ENCODE measurements at places on chromosomes 16 and 17.

DNA sequence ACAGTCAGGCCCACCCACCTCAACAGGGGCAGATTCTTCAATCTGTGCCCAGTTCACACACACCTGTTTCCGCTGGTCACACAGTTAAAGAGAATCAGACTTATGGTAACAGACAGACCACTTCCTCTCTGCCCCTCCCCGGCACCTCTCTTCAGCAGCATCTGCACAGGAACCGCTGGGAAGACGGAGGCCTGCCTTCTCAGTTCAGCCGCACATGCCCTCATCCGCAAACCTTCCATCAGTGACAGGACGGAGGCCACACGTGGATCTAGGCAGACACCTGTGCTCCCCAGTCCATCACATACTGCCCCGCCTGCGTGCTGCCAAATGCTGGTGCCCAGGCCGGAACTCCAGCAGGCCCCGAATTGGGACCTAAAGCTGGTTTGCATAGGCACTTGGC, 10.3 kb downstream of the PHB1 start:
- no peak for DNase-seq

DNA sequence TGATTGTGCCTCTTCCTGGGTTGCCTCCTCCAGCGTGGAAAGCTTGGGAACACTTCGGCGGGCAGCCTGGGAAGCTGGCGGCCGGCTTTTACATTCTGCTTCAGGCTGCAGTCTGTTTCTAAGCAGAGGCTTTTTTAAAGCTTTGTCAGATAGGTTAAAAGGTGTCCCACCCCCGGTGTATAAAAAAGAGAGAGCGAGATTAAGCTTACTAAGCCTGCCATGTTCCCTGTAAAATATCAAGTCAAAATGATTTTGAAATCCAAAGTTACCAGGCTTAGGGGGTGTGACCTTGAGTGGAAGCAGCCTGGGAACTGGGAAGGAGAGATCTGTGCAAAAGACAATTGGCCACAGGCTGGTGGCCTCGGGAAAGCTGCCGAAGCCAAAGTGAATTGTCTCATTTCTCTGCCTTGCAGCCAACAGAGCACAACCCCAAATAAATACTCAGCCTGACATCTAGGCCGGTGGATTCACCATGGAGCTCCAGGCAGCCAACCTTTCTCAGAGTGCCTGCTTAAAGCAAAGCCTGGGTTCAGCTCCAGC, 254.5 kb downstream of the FTO start:
- DNase-seq, result no peak

- no peak for DNase-seq
Measured at GRCh38 chr16:716768-717325, 1.9 kb downstream of the METRN start.

DNA sequence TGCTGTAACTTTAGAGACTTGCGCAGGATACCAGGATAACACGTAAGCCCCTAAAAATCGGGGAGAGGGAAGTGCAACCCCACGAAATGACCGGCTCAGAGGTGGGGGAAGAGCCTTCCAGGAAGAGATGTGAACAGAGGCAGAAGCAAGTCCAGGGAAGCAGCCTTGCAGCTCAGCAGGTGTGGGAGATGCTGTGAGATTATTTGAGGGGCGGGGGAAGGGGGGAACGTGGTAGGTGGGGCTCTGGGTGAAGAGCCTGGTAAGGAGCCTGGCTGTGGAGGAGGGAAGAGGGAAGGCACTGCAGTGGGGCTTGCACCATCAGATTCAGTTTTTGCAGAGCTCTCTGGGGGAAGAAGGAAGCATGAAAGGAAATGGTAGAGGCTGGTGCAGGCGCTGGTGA, 95.4 kb upstream of the CACNG5 start:
- DNase-seq, result no peak

GRCh38 chr17:3845291-3845620, 790 bp downstream of the NCBP3 start:
- DNase-seq, result peak; percentile 30

DNA sequence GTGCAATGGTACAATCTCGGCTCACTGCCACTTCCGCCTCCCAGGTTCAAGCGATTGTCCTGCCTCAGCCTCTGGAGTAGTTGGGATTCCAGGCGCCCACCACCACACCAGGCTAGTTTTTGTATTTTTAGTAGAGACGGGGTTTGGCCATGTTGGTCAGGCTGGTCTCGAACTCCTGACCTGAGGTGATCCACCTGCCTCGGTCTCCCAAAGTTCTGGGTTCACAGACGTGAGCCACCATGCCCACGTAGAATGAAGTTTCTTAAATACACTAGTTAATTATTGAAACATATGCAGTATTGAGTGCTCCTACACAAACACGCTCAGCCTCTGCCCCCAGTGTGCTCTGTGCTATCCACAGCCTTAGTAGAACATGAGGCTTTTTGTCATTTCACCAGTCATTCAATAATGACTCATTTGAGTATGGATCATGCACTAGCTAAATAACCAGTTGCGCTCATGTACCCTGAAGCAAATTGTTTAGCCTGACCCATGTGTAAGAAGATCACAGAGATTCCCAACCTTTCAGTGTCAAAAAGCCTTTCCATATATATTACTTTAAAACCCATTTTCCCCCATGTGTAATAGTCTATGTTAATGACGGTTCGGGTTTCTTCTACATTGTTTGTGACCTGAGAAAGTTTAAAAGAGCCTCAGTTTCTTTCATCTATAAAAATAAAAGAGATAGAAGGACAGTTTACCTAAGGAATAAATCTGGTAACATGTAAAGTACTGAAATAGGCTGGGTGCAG, 49.7 kb downstream of the TUBD1 start:
- peak; percentile 77 for DNase-seq

GRCh38 chr16:5615868-5616642, 518.5 kb upstream of the EEF2KMT start:
- peak; percentile 85 for DNase-seq

DNA sequence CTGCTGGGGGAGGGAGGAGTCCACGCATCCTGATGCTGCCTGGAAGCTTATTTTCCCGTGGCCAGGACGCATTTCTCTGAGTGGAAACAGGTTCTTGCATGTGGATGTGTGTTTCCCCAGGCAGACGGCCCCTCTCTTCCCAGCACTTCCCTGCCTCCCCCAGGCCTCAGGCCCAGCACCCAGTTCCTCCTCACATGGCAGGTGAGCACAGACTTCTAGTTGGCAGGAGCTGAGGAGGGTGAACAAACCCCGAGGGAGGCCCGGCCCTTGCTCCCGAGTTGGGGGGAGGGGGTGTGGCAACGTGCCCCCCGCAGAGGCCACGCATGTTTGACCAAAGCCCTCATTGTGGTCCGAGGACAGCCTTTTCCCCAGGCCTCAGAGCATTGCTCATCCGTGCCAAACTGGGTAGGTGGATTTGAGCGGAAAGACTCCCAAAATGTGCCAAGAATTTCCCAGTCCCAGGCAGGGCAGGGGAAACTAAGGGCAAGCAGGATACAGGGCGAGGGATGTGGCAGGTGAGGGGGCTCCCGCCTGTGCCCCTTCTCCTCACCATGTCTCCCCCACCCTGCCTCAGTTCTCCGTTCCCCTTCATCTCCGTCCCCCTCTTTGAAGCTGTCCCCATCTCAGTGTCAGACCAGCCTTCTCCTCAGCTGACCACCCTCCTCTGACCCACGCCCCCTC, 1.5 kb upstream of the SPEM1 start:
- no peak for DNase-seq

GRCh38 chr17:35612924-35613521, 25.9 kb downstream of the AP2B1 start:
- DNase-seq, result peak; percentile 61

GRCh38 chr16:2468233-2468724, 2.8 kb upstream of the NTN3 start:
- peak; percentile 48 for DNase-seq

DNA sequence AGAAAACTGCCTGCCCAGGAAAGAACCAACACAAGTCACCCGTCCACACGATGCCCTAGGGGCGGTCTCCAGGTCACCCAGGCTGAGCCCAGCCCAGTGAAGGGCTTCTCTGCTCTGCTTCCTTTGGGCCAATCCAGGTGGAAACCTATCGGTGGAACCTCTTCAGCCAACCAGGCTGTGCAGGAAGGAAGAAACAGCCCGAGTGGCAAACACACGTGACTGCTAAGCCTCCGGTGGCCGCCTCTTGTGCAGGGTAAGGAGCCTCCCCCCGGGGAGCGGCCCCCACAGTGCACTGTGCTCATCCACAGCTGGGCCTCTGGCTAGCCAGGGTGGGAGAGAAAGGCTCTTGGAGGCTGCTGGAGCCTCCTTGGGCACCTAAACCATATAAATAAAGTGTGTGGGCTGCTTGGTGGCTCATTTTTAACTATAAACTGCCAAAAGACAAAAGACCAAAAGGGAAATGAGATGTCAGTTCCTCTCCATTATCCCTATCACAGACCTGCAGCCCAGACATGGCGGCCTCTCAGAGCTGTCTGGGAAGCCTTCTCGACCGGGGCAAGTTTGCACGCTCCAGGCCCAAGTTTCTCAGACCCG, 2.4 kb downstream of the RTN4RL1 start:
- DNase-seq, result no peak

DNA sequence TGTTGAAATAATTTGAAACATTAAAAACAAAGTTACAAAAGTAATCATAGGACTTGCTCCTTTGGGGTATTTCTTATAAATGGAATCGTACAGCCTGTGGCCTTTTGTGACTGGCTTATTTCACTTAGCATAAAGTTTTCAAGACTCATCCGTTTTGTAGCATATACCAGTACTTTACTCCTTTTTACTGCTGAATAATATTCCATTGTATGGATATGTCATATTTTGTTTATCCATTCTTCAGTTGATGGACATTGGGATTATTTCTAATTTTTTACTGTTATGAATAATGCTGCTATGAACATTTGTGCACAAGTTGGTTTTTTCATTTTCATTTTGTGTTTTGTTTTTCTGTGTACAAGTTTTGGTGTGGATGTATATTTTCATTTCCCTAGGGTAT, 30.0 kb upstream of the RHBDL3 start:
- no peak for DNase-seq

DNA sequence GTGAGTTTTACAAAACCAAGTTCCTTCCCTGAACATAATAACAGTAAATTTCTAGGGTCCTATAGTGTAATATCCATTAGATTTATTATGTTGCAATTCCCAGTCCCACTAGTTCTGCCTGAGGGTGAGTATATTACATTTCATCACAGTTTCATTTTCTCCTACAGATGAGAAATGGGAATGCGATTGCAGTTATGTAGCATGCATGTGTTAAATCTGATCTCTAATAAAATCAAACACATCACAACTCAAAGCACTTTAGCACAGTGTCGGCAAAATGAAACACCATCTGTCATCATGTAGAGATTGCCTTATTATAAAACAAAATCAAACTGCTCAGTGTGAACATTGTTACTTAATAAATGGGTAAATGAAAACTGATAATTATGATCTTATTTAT, 180.5 kb upstream of the TOX3 start:
- no peak for DNase-seq
